ENCODE measurements at places on chromosomes 4 and X. TPM values are rescaled to one million over a fixed set of nuclear protein-coding genes. Genes with fewer than 3 reads are reported as not detected.

The EPGN gene
- not detected for total RNA-seq

The CCDC110 gene
- total RNA-seq: not detected

The SPACA5 gene
- not detected for total RNA-seq

- no peak for DNase-seq
Measured at GRCh38 chr4:22389240-22389870, 126.5 kb downstream of the ADGRA3 start.

The EDA2R gene
- total RNA-seq: 0.43 TPM

- DNase-seq: no peak
Measured at GRCh38 chrX:111168314-111168713, 72.3 kb downstream of the PAK3 start.

The XKRX gene
- total RNA-seq: not detected

The CLDN24 gene
- 1.3 TPM for total RNA-seq

- no peak for DNase-seq
Measured at GRCh38 chrX:29422034-29422433, 793.3 kb upstream of the MAGEB2 start.

DNA sequence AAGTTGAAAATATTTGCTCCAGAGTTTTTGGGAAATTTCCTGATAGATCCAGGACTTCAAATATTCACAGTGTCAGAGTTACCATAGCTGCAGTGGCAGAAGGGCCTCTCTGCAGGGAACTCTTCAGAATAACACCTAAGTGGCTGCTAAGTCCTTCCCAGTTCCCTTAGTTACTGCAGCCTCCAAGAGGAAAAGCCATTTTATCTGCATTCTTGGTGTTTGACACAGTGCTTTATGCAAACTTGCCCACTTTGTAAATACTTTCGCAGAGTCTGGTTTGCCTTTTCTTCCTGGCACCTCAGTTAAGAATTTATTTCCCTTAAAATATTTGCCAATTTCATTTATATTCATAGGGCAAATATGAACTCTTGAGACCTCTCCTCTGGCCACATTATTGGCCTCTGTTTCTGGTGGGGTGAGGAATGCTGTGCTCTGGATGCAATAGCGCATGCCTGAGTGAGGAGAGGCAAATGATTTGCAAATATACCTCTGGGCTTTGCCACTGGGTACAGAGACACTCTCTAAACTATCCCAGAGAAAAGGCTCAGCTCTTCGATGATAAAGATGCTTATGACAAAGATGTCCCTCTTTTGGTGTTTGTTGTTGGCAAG is 566.3 kb upstream of the NR3C2 start:
- no peak for DNase-seq

DNA sequence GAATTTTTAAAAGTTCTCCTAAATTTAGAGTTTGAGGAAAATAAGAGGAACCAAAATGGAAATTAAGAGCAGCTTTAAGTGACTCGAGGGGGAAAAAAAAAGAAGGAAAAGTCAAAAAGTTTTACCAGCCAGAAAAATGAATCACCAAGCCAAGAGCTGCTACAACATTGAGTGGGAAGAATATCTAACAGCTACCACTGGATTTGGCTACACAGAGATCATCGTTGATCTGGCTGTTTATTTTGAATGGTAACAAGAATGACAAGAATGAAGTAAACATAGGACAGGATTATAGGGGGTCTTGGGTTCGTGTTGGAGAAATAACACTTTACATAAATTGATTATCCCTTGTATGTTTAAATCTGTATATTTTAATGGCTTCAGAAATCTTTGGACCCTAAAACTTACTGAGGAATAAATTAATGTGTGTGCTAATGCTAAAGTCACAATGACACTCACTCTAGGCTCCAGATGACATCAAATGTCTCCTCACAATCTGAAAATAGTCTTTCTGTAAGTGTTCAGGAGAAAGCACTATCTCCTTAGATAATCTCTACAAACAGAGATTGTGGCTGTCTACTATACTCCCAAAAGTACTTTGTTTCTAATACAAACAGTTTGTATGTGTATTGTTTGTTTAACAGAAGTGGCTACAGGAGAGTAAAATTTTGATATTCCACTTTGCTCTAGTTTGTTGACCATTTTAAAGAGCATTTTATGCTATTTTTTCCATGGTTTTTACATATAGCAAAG is 3.1 kb upstream of the CSN3 start:
- no peak for DNase-seq

- peak; percentile 10 for DNase-seq
Measured at GRCh38 chrX:152958047-152958446, 35.9 kb downstream of the PNMA5 start.

The DRP2 gene
- 0.07 TPM for total RNA-seq

The ARHGAP6 gene
- 0.32 TPM for total RNA-seq

The TMEM156 gene
- total RNA-seq: 13.8 TPM

The PNMA6E gene
- not detected for total RNA-seq

DNA sequence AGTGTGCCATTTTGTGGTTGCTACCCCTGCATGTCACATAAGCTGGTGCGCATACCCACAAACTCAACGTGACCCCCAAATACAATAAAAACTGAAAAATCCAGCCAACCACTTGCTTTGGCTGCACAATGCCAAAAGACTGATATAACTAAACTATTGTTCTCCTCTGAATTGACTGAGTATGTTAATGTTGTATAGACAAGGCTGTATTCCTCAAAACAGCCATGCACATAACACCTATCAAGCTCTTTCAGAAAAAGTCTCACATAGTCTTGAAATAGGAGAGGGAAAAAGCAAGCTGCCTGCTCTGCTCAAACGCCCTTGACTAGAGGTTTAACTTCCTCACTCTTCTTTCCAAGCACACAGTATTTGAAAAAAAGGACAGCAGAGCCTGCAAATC is 126.4 kb upstream of the NOCT start:
- no peak for DNase-seq

GRCh38 chrX:65607070-65607742 is 60.2 kb upstream of the MSN start:
- DNase-seq: peak; percentile 20

DNA sequence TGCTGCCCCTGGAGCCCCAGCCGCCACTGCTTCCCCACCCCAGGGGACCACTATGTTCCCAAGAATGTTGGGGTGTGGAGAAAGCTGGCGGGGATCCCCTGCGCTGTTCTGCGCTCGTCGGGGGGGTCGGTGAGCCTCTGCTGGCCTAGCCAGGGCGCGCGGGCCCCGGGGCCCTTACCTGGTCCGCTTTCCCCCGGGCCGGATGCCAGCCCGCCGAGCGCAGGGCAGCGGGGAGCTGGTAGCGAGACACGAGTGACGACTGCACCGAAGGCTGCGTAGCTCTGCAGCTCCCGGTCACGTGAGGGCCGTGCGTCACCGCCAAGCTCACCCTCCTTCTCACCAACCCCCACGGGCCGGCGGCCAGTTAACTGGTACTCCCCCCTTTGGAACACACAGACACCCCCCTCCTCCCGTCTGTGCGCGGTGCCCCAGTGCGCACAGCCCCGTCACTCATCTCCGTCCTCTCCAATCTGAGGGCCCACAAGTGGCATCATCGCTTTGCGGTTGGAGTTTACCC is at the start of gene BEX1:
TSS of gene BEX1 (minus strand) at position 254 of the 517 bp plus-strand sequence. CDS start 897 bp downstream, outside the sequence.
- DNase-seq: no peak

- no peak for DNase-seq
Measured at GRCh38 chrX:72060196-72060920, 71.4 kb downstream of the RTL5 start.

GRCh38 chr4:176001151-176002006 is 64.3 kb upstream of the WDR17 start:
- DNase-seq: no peak

DNA sequence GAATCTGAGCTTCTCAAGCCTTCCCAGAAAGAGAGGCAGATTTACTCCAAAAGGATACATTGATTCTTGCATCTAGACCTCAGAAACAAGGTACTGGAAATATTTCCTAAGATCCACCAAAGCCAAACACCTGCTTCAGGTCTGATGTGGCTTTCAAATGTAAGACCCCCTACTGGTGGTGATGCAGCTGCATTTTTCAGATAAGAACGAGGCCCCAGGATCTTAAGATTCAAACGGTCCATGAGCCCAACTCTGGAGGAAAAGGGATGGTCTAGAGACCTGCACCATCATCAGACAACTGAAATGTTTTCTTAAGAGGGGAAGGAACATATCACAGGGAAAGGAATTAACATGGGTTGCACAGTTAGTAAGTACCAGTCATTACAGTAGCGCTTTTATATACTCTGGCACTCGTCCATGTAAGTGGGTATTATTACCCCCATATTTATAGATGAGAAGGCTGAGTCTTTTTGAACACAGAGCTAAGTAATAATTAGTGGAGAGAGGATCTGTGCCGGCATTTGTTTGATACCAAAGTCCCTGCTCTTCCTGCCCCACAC is 73.7 kb downstream of the LEF1 start:
- DNase-seq: peak; percentile 43

DNA sequence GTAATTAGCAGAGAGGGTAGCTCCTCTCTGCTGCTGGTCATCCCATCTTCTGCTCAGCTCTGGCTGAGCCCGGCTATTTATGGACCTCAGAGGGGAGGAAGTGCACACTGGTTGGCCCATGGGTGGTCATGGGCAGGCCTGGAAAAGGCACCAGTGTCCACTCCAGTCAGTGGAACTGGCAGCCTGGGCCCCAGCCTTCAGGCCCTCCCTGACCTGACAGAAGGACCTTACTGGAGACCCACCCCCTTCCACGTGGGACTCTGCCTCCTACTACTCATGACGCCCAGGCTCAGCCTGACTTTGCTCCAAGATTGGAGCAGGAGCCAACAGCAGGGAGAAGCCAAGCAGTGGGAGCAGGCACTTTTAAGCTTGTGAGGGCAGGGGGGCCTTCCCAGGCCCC is 8.0 kb upstream of the ART3 start:
- DNase-seq: no peak

- DNase-seq: no peak
Measured at GRCh38 chr4:171846893-171847292, 33.7 kb downstream of the GALNTL6 start.

GRCh38 chr4:77075869-77076799 is at the start of gene CCNI:
Gene CCNI (minus strand): TSS chr4:77075989. CDS start chr4:77066362, 9,627 bp downstream.
- peak; percentile 96 for DNase-seq

GRCh38 chrX:110004731-110005369 is 1.9 kb downstream of the TMEM164 start:
- no peak for DNase-seq

All from natural killer cell (primary cell).